ENCODE measurements at places on chromosomes 1 and 21. TPM values are rescaled to one million over a fixed set of nuclear protein-coding genes. Genes with fewer than 3 reads are reported as not detected.

FCRL6 gene
- total RNA-seq = 0.49 TPM

B3GALT5 gene
- total RNA-seq = 0.20 TPM

DNA sequence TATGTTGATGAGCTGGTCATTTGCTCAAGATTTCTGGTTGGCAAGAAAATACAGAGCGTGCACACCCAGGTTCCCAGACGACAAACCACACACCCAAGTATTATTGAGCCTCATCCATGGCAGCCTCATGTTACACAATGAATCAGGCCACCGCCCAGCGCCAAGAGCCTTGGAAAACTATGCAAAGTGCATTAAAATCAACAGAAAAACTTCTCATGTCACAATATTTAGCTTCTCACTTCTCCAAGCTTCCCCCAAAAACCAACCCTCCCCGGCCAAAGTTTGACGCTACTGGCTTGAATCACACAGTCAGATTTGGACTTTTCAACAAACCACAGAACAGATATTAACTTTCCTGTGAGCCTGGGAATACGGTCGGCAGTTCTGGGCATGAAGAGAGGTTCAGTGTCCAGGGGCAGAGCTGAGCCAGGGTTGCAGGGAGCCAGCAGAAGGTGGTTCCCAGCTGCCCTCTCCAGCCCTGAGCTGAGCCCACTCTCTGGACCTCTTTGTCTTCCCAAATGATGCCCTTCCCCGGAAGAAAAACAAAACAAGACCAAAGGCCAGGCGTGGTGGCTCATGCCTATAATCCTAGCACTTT is 71.1 kb downstream of the SETD4 start:
- DNase-seq = no peak

- no peak for DNase-seq
Observed at GRCh38 chr1:160177231-160177630, 13.1 kb upstream of the CASQ1 start.

- DNase-seq = no peak
Observed at GRCh38 chr1:197904126-197904787, 1.8 kb downstream of the C1orf53 start.
